ENCODE measurements at places on chromosomes 3 and 15.

DNA sequence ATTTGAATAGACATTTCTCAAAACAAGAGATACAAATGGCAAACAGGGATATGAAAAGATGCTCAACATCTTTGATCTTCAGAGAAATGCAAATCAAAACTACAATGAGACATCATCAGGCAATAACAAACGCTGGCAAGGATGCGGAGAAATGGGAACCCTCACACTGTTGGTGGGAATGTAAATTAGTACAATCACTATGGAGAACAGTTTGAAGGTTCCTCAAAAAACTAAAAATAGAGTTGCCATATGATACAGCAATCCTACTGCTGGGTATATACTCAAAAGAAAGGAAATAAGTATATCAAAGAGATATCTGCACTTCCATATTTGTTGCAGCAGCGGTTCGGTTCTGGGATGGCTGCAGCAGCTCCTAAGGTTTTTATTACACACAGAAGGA is 16.8 kb upstream of the LARS2 start:
- no peak for DNase-seq

- peak; percentile 63 for DNase-seq
Observed at GRCh38 chr15:85026304-85027032, 44.8 kb downstream of the PDE8A start.

DNA sequence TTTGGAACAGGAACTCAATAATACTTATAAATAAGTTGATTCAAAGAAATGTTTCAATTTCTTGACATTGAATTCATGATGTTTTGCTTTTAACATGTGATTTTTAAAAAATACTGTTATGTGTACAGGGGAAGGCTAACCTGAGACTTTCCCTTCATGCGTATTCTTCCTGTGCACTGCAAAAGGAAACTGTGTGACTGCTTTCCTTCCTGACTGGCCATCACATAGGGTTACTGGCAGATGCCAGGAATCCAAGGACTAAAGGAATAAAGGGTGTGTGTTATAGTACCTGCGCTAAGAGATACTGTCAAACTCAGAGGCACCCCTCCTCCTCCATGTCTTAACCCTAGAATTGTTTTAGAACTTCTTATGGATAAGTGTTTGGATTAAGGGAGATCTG is 236.0 kb downstream of the UBE2E2 start:
- no peak for DNase-seq

DNA sequence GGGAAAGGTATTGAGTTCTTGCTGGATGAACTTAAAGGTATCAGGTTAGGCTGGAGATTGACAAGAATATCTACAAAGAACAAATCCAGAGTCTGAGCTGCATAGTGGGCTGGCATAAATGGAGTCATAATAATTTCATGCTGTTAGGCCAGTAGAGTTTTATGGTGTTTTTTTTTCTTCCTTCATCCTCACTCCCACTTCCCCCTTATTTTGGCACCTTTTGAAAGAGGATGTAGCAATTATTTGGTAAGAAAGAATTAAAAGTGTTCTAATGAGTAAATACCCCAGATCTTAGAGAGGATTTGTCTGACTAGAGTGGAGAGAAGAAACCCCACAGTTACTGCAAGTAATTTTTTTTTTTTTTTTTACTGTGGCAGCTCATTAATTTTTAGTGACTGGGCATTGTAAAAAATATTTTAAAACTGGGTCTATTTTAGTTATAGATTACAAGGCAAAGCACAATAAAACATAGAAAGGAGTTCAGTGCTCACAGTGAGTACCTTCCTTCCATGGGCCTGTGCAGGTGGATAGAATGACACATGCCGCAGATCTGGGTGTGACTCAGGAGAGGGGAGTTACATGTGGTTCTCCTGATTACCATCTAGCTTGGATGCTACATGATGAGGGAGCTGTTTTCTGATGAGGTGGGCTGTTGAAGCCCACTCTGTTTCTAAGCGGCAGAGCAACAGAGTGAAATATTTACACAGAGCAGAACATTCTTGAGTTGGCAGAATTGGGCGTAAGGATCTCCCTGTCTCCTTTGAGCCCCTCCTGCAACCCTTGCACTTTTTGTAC is 5.3 kb downstream of the EDEM1 start:
- no peak for DNase-seq

DNA sequence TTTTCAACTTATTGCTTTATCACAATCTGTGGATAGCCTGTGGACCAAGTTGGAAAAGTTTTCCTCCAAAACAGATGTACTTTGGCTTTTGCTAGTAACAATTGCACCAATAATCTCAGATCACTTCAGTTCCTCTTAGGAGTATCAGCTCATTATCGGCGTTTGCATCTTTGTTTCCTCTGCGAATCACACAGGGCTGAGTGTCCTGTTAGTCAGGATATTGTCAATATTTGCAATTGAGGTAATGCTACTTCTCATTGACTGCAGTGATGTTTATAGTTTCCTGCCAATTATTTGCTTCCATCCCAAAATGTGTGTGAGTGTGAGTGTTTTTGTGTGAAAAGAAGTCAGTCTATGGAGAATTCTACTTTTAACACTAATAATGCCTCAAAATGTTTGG is 545.0 kb downstream of the SI start:
- DNase-seq, result no peak

- DNase-seq, result no peak
Observed at GRCh38 chr3:82773207-82773606, 1011.8 kb upstream of the GBE1 start.

- DNase-seq, result no peak
Observed at GRCh38 chr15:92943581-92943980, 43.5 kb downstream of the CHD2 start.

DNA sequence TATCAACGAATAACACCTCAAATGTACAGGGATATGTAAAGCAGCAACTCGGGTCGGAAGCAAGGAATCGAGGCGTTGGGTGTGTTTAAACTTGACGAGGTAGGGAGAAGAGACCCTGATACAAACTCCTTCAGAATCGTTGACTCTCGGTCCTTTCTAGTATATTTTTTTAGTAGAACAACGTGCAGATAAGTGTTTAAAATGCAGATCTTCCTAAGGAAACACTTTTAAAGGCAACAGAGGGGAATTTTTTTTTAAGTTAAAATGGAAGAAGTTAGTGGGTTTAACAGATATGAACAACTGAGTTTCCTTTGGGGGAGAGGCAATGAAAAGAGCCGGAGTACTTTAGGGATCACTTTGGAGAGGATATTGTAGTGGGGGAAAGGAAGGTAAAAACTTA is 1.1 kb upstream of the KPNA4 start:
- DNase-seq, result no peak

DNA sequence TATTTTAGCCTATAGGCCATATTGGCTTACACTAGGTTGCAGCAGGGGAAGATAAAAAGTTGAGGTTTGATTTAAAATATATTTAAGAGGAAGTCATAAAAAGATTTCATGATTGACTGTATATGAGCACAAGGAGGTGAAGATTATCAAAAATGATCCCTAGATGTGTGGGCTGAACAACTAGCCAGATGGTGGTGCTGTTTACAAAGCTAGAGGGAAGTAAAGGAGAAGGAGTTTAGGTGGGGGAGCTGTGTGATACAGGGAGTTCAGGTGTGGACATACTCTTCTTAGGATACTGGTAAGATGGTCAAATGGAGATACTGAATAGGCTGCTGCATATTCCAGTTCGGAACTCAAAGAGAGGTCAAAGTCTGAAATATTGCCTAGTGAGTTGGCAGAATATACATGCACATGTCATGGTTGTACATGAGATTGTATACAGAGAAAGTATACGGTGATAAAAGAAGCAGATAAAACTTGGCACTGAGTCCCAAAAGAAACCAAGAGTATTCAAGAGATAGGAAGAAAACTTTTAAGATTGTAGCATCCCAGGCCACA is 727.8 kb downstream of the NLGN1 start:
- DNase-seq, result peak; percentile 19

DNA sequence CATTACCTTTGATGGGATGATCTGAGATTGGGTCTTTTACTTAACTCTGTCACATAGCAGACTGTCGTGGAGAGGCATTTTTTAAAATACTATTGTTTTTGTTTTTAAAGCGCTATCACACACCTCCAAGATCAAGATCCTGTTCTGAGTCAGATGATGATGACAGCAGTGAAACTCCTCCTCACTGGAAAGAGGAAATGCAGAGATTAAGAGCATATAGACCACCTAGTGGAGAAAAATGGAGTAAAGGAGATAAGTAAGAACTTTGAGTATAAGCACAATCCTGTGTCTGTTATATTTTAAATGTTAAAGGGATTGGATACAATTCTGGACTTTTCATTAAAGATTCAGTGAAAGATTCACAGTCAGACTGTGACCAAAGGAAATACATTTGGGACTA is 18.4 kb upstream of the ZBTB47 start:
- peak; percentile 42 for DNase-seq

DNA sequence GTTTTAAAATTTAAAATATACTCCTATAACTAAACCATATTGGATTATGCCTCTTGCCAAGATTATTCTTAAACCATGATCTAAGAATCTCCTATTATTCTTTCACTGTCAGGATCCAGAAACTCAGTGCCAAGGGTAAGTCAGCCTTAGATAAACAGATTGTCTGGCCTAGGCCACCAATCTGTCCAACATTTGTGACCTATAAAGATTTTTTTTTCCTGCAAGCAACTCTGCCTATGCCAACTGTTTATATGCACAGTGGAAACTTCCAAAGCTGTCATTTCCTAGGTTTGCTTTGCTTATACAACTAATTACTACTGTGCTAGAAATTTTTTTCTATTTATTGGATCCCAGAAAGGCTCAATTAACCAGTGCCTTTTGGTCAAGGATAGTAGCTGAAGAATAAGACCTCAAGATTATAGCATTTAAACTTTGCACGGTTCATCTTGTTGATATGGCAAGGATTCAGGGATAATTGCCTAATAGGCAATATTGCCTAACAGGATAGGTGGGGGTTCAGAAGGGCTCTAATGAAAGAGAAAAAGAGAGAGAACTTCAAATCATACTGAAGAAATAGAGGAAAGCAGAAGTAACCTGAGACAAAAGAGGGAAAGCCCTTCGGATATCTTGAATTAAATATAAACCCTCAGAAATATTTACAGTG is 22.8 kb downstream of the GAP43 start:
- DNase-seq, result no peak

DNA sequence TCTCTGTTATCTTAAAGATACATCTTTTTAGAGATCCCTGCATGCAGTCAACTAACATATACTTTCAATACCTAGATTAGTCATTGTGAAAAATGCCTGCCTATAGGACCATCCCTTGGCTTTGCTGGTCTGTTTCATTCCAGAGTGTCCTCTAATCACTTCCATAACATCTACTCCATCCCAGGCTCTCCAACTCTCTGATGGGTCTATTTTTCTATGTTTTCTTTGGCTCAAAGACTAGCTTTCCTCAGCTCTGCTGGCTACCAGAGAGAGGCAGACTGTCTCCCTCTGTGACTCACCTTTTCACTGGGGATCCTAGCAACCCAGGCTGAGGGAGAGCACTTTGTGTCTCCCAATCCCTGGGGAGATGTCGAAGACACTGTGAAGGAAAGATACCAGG is 547.7 kb upstream of the MCTP2 start:
- no peak for DNase-seq

GRCh38 chr15:31202953-31203352 is 101.4 kb upstream of the TRPM1 start:
- DNase-seq, result no peak

GRCh38 chr15:86106306-86106705 is 26.6 kb downstream of the AGBL1 start:
- no peak for DNase-seq

DNA sequence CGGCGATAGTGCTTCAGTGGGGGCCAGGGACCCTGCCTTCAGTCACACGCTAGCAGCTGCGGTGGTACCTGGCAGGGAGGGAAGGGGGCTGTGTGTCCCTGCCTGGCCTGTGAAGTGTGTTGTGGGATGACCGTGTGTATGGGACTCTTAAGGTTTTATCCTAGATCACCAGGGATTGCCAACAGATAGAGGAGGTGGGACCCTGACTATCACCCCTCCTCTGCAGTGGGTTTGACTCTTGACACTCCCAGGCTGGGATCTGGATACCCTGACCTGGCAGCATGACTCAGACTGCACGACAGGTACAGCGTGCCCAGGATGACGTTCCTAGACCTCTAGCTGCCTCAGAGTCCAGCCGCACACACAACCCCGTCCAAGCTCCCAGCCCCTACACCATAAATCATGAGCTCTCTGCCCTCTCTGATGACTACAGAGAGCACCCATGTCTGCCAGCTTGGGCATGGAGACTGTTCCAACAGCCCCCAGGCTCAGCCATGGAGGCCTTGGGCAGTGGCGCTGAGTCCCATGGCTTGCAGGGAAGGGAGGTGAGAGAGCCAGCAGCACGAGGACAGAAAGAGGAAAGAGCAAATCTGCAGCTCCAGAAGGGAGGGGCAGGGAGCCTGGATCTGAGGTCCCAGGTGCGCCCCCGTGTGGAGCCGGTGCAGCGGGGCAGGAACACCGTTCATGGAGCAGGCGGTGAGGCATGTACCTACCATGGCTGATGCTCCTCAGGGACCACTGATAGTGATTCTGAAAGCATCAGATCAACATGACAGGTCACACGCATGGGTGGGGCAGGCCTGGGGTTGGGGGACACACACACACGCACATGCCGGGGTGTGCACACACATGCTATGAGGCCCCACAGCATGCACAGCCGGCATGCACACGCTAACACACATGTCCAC is 71.0 kb downstream of the ADAMTS7 start:
- DNase-seq, result peak; percentile 36

DNA sequence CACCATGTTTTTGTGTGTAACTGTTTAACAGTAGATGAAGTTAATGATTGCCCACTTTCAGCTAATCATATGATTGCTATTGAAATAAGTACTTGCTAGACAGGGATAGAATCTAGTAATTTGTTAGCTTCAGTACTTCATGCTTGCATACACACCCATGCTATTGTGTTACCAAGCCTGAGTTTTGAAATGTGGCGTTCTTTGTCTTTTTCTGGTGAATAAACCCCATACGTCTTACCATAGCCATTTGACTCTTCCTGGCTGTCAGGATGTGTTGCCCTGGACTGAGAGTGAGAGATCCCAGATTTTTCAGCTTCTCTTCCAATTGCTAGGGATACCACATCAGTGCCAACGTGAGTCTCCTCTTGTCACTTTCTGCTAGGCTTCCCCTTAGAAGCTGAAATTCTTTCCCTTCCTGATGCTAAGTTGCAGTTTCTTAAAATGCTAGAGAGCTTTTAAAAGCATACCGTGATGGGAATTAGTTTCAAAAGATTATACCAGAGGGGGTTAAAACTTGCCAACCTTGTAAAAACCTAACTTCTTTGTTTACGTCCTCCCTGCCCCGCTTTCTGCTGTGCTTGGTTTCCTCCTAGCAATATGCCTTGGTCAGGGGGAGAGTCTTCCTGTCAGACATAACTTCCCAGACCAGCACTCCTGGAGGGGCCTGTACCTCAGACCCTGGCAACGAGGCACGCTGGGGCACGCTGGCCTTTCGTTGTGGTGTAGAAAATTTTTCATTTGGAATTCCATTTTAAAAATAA is 62.9 kb upstream of the ULK4 start:
- DNase-seq, result peak; percentile 29

DNA sequence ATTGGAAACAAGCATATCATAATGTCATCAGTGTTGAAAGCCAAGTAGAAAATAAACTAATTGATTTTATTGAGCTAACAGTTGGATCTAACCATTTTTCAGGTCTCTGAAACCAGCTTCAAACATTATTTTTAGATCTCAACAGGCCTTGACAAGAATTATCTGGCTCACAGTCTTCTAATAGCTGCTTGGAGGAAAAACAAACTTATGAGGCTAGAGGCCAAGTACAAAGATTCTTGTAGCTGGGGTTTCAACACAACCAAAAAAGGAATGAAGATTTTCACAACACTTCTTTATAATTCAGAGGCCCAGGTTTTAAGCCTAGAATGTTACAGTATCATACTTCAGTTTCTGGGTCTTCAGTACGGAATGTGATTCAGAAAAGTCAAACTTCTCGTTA is 3.7 kb downstream of the SETMAR start:
- DNase-seq, result peak; percentile 60

Measured in fibroblast of villous mesenchyme (primary cell).